ENCODE measurements at places on chromosomes 12 and 14.
A peak's percentile ranks its signal among the peaks of the same experiment; 100 is the strongest.

DNA sequence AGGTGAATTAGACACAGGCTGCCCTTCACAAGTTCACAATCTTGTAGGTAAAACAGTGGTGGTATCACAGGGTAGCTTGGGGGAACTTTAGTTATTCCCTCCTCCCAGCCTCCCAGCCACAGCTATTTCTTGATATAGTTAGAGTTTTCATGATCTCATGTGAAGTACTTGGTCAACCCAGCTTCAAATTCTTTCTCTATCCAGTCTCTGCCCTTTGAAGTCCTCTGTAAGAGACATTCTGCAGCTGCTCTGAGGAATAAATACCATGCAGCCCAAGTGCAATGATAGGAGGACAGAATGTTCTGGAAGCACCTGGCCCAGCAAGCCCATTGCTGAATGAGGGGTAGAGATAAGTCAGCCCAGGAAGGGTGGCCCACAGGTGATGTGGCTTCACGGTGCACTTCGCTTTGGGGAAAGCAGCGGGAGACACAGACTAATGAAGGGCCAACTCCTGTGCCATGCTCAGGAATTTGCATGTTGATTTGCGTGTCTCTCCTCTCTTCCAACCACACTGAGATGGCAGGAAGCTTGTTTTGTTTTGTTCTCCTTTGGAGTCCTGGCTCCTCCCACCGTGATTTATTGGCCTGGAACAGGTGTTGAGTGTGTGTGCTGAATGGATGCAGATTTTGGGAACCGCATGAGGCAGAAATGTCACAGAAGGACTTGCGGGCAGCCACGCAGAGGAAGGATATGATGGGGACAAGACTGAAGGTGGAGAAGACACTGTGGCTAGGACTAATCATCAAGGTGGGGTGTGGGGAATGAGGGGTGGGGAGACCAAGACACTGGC is 8.0 kb upstream of the TXNRD1 start:
- no peak for DNase-seq

GRCh38 chr12:2284857-2285256 is 232.1 kb downstream of the CACNA1C start:
- DNase-seq = peak; percentile 70

DNA sequence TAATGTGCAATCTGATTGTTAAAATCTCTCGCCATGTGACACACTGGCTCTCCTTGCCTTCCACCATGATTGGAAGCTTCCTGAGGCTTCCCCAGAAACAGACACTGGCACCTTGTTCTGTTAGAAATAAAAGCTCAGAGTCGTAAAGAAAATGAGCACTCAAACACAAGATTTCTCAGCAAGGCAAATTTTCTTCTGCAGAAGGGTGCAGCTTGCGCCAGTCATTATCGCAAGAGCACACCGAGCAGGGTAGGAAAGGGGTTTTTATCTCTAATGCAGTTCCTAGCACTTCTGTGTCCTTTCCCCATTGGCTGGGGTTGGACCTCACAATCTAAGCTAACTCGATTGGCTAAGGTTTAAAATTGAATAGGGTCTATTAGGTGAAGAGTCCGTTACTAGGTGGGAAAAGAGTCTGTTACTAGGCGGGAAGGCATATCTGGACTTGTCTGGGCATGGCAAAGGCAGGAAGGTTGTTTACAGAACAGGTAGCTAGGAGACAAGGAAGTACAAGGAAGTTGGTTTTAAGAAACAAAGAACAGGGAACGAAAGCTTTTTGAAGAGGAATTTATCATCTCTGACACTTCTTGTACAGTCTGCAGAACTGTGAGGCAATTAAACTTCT is 62.6 kb upstream of the BICD1 start:
- DNase-seq = no peak

- no peak for DNase-seq
Measured at GRCh38 chr12:24821691-24822090, 127.2 kb downstream of the BCAT1 start.

All from ovary (tissue), 10 donors.